ENCODE measurements at places on chromosomes 5 and 9.
A peak's percentile ranks its signal among the peaks of the same experiment; 100 is the strongest.

DNA sequence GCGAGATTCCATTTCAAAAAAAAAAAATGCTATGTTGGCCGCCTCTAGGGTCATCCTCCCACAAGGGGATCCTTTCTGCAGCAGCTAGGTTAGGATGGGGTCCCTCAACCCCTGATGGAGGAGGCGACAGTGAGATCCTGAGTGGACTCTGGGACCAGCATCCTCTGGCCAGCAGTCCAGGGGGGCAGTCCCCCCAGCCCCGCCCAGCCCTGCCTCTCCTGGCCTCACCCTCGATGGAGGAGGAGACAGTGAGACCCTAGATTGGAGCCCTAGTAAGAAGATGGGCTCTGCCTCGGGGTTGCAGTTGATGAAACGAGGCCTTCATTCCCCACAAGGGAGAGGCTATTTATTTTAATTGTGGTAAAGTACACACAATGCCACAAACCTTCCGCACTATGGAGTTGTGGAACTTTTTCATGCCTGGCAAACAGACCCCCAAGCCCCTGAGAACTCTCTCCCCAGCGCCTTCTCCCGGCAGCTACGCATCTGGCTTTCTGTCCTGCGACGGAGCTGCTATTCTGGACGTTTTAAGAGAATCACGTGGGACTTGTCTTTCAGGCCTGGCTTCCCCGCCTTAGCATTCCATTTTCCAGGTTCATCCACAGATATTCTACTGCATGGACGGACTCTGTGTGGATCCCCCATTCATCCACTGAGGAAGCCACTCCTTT lies 15.8 kb downstream of the VAV2 start:
- no peak for DNase-seq

GRCh38 chr9:135403733-135404450 lies 75.7 kb upstream of the PPP1R26 start:
- DNase-seq: no peak

DNA sequence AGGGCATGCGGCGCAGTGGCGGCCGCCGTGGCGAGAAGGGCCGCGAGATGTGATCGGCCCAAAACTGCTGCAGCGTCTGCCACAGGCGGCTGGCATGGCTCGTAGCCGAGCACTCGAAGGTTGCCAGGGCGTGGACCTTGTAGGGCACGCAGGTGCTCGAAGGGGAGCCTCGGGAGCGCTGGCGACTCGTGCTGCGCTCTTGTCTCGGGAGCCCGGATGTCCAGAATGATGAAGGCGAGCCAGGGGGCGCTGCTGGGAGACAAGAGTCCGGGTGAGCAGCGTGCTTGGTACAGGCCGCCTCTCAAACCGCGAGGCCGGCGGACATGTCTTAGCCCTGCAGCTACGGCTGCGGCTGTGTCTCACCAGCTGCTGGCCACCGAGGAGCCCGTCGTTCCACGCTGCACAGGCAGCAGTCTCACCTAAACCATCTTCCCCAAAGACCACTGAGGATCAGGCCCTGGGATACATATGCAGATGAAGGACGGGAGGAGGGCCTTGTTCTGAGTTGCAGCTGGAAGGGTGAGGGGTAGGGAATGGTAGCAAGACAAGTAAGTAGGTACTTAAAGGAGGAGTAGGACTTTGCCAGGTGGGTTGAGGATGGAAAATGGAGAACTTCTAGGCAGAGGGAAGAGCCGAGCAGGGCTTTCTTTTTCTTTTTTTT lies 1.7 kb downstream of the CBY3 start:
- DNase-seq: peak; percentile 85

GRCh38 chr9:133967024-133967741 lies 24.9 kb downstream of the VAV2 start:
- DNase-seq: no peak

GRCh38 chr5:157390551-157391297 lies 69.3 kb upstream of the NIPAL4 start:
- DNase-seq: peak; percentile 85

DNA sequence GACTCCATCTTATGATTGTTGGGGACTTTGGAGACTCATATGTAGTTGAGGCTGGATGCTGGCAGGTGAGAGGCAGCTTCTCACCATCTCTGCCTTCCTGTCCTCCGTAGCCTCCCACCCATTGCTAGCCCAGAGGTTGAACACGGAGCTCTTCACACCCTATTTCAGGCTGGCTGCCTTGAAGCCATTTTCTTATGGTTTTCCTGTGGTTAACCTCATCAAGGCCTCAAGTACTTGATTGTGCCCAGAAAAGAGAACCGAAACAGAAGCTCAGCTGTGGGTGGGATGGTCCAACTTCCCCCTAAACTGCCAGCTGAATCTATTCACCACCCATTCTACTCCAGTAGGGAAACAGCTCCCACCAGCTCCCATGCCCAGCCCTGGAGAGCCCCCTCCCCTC lies 102.9 kb downstream of the LIFR start:
- DNase-seq: peak; percentile 61

DNA sequence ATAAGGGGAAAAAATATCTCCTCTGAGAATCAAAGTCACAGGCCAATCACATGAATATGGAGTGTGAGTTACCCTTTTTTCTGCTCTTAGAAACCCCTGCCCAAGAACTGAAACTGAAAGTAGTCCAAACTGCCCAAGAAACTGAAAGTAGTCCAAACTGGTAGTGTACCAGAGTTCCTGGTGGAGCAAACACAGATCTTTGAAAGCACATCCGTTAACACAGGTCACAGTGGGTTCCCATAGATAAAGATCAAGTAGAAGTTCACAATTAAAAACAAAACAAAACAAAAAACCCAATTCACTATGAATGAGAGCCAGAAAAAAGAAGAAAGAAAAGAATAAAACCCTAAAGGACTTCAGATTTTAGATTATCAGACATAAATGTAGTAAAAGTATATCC lies 332.4 kb upstream of the EFNA5 start:
- no peak for DNase-seq

DNA sequence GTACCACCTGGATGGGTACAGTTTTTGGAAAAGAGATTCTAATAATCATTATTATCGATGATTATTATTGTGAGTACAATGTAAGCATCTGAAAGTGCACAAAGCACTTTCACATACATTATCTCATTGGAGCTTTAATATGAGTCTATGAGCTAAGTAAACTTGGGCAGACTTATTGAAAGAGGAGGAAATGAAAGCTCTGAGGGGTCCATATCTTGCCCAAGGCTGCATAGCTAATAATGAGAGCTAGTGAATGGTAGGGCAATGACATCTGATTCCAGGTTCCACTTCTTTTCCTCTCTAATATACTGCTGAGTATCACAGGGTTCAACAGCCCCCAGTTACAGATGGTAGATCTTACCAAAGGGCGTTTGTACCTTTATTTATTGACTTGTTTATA lies 26.1 kb downstream of the TIMD4 start:
- no peak for DNase-seq

- DNase-seq: no peak
Observed at GRCh38 chr9:136255896-136256890, 10.6 kb upstream of the QSOX2 start.

- DNase-seq: no peak
Observed at GRCh38 chr5:97037819-97038218, 101.9 kb downstream of the LNPEP start.

- DNase-seq: no peak
Observed at GRCh38 chr9:87703636-87704276, 22.2 kb upstream of the CTSL start.

DNA sequence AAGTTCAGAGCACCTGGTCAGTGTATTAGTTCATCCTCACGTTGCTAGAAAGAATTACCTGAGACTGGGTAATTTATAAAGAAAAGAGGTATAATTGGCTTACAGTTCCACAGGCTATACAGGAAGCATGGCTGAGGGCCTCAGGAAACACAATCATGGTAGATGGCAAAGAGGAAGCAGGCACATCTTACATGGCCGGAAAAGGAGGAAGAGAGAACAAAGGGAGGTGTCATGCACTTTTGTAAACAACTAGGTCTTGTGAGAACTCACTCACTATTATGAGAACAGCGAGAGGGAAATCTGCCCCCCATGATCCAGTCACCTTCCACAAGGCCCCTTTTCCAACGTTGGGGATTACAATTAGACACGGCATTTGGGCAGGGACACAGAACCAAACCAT lies 28.8 kb upstream of the CAVIN4 start:
- no peak for DNase-seq

GRCh38 chr9:20333991-20334390 lies 288.3 kb downstream of the MLLT3 start:
- no peak for DNase-seq

GRCh38 chr9:109914280-109915027 lies 134.5 kb downstream of the PALM2AKAP2 start:
- no peak for DNase-seq

DNA sequence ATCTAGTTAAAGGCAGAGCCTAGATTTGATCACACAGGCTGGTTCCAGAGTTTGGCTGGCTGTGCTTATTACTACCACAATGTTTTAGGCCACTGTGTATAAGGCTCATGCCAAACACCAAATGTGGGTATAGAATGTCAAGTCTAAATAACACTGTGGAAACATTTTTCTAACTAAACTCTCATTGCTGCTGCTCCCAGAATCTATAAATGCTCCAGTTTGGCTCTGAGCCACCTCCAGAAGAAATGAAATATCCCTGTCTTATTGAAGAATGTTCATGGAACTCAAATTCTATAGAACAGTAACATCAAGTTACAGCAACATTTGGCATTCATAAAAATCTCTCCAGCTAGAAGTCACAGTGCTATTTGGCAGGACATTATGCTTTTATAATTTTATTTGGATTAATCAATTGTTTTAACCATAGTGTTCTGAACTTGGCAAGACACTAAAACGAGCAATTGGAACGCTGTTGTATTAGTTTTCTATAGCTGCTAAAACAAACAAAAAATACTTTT lies 178.1 kb upstream of the COX7C start:
- no peak for DNase-seq

- no peak for DNase-seq
Observed at GRCh38 chr9:12802093-12802492, 27.3 kb downstream of the LURAP1L start.

GRCh38 chr5:165305596-165305995 lies 1800.2 kb downstream of the MAT2B start:
- DNase-seq: no peak

DNA sequence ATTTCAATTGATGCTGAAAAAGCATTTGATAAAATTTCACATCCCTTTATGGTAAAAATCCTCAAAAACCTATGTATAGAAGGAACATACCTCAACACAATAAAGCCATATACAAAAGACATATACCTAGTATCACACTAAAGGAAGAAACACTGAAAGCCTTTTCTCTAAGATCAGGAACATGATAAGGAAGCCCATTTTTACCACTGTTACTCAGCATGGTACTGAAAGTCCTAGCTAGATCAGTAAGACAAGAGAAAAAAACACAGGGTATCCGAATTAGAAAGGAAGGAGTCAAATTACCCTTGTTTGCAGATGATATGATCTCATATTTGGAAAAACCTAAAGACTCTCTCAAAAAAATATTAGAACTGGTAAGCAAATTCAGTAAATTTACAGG lies 350.2 kb upstream of the PDE4D start:
- no peak for DNase-seq

DNA sequence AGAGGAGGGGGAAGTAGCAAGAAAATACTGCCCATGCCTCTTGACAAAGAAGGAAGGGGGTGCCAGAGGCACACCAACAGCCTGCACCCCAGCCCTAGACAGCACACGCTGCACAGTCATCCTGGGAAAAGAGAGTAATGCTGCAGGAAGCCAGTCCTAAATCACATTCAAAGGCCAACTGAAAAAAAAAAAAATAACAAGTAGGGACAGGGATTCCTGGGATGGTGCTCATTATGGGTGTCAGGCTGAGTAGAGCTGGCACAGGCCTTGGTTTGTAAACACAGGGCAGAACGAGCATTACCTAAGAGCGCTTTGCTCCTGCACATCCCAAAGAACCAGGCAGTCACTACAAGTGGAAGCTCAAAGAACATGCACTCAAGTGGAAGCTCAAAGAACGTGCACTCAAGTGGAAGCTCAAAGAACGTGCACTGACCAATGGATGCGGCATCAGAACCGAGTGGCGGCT lies 7.8 kb downstream of the RAPGEF1 start:
- DNase-seq: peak; percentile 25

DNA sequence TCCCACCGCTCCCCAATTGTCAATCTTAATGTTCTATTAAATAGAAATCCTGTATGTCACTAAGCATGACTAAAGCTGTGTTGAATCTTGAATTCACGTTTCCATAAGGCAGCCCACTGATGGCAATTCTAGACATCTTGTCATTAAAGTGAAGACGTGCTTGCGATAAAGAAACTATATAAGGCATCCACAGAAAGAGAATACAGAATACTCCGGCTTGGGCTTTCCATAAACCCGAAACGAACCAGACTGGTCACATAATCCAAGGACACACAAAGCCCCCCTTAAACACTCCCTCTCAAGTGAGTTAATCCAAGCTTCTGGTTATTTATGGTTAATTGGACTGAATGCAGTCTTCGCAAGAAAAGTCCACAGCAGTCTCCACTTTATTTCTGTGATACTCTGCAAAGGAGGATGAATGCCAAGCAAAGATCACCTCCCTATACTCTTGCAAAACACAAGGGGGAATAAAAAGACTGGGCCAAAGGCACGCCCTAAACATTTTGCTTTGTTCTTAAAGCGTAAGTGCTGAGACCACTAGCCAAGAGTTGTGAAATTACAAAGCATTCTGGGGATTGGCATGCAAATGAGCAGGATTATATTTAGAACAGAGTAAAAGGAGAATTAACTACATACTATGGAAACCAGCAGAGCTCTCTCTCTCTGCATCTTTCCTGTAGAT lies 54.7 kb downstream of the DPYSL3 start:
- no peak for DNase-seq

DNA sequence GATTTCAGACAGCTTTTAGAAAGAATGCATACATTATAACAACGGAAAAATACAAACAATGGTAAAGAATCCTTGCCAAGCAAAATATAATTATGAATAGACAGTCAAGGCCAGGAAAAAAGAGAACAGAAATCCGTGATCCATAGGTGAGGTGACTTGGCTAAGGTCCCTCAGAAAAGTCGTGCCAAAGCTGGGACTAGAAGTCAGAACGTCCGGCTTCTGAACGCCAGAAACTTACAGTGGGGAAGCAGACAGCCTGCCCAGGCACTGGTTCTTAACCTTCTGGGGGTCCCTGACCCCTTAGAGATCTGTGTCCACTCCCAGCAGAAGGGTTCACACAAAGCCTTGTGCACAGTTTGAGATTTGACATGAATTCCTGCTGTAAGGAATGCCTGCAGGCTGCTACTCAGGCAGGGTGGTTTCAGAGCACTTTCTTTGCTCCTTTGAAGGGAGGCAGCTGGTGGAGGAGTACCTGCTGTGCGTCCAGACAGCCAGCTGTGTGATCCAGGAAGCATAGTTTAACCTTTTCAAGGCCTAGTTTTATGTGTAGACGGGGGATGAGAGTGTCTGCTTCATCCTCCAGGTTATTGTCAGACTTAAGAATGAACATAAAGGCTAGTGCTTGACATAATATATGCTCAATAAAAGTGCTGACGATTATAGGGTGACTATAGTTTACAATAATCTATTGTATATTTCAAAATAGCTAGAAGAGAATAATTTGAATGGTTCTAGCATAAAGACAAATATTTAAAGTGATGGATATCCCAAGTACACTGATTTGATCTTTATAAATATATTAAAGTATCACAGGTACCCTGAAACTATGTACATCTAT lies 852 bp downstream of the ARHGEF37 start:
- no peak for DNase-seq

All from activated T-cell treated with anti-CD3 and anti-CD28 coated beads, Interleukin-2, amount 50 U/mL, for 72 hours (primary cell).